ENCODE measurements at places on chromosomes 7 and 10. TPM values are rescaled to one million over a fixed set of nuclear protein-coding genes. Genes with fewer than 3 reads are reported as not detected.

DNA sequence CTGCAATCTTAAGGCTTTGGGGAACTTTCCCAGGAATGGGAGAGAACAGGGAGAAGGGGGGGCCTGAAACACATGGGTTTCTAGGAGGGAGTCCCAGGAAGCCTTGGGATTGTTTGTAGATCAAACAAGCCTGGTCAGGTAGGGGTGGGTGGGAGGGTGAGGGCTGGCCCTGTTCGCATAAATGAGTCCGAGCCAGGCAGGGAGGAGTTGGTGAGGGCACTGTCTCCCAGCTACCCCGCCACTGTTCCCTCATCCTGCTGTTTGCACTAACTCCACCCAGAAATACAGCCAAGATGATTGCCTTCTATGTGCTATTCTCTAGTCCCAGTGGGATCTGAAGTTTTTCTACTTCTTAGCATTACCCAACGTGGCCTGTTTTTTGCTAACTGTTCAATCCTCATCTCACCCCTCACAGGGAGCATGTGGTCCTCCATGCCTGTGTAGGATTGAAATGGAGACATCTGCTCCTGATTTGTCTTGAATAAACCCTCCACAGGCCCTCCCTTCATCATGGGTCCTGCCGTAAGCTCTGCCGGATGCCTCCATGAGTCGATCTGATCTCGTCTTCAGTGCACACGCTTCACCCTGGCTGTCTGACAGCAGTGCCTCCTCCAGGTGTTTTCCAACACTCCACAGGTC, 257.0 kb downstream of the COBL start:
- DNase-seq, result no peak

- DNase-seq, result no peak
These were observed 5.8 kb downstream of the KIAA1217 start for GRCh38 chr10:24214762-24215161.

GRCh38 chr7:2527505-2528467, 8.2 kb downstream of the LFNG start:
- peak; percentile 74 for DNase-seq

GRCh38 chr10:75405598-75406461, 4.3 kb upstream of the ZNF503 start:
- no peak for DNase-seq

- DNase-seq, result no peak
These were observed 114.0 kb downstream of the CALN1 start for GRCh38 chr7:72298091-72298490.

DNA sequence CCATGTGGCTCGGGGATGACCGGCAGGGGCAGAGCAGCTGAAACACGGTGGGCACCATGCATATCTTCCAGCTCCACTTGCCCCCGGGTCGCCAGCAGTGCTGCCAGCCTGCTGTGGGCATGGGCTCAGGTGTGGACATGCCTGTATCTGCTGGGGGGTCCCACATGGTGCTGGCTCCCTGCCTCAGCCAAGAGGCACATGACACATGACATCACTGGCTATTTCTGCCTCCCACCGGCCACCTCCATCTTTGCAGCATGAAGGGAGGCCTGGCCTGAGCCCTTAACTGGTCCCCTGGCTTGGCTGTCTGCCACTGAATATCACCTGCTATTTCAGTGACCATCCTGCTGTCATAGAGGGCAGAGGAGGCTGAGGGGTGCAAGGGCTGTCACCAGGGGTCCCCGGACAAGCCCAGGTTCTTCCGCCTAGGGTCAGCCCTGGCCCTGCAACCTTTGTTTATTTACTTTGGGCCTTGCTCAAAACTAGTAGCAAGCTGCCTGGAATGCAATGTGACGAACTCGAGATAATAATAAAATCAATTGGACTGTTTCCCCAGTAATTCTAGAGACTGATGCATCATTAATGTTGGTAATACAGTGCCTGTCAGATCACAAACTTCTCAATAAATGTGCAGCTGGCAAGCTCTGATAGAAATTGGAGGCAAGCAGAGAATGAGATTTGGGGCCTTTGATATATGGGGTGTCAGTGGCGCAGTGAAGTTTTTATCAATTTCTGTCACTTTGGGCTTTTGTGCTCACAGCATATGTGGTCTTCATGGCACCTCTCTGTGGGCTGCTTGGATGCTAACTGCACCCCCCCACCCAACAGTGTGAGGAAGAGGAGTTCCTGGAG, 28.5 kb downstream of the ZMIZ1 start:
- no peak for DNase-seq

GRCh38 chr10:17041626-17042520, 87.7 kb downstream of the CUBN start:
- no peak for DNase-seq

DNA sequence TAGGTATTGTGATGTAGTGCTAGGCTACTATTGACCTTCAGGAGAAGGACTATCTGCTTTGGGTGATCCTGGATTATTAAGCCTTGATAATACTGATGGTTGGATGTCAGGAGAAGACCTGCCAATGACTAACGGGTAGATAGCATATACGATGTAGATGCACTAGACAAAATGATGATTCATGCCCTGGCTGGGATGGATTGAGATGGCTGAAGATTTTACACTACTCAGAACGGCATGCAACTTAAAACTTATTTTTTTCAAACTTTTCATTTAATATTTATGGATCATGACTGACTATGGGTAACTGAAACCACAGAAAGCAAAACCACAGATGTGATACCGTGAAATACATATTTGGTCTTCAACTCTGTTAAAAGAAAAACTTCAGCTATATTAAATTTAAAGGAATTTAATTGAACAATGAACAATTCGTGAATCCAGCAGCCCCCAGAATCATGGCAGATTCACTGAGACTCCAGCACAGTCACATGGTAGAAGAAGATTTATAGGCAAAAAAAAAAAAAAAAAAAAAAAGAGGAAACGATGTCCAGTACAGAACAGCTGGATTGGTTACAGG, 124.6 kb upstream of the CDK13 start:
- no peak for DNase-seq

- DNase-seq, result no peak
These were observed 554.2 kb downstream of the TCERG1L start for GRCh38 chr10:130757271-130757670.

GRCh38 chr7:95304990-95305389, 19.3 kb downstream of the PON1 start:
- no peak for DNase-seq

ITIH2 gene
- 1.2 TPM for polyA plus RNA-seq

- no peak for DNase-seq
These were observed 58.5 kb upstream of the SLC35B4 start for GRCh38 chr7:134375206-134375605.

DNA sequence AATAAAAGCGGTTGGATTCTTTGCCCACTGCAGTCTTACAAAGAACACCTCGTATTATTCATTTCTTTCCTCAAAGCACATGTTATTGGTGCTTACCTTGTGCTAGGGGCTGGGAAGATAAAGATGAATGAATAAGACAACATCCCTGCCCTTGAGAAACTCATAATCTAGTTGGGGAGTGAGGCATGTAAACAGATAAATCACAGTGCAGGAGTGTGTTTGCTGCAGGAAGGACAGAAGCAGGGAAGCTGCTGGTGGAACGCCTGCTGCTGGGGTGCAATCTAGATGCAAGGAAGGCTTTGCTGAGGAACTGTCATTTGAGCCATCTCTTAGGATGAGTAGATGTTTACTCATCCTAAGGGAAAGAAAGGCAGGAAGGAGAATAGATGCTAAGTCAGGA, 135.6 kb downstream of the TMEM178B start:
- no peak for DNase-seq

CLIP2 gene
- 5.8 TPM for polyA plus RNA-seq

- no peak for DNase-seq
These were observed 220.5 kb downstream of the LHFPL3 start for GRCh38 chr7:104548861-104549260.

GAD2 gene
- not detected for polyA plus RNA-seq

GRCh38 chr7:114343949-114344708, 70.5 kb upstream of the FOXP2 start:
- no peak for DNase-seq

CYP26C1 gene
- 0.09 TPM for polyA plus RNA-seq

DNA sequence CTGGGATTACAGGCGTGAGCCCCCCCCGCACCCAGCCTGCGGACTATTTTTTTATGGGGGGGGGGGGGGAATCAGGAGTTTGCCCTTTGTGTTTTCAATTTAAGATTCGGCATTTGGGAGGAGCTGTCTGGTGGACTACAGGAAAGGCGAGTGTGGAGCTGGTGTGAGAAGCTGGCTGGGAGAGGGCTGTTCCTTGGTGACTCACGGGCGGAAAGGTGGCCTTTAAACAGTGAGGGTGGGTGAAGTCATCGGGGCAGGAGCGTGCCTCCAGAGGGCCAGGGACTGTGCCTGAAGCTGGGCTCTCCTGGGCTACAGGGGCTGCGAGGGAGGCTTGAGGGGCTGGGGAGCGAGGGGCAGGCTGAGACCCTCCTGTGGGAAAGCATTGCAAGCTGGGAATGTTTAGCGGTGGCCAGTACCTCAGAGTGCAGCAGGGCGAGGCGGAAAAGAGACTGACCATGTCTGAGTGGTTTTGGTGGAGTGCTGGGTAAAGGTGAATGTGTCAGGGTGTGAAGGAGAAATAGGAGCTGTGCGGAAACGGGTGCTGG, 39.7 kb upstream of the ZNF32 start:
- no peak for DNase-seq

DNA sequence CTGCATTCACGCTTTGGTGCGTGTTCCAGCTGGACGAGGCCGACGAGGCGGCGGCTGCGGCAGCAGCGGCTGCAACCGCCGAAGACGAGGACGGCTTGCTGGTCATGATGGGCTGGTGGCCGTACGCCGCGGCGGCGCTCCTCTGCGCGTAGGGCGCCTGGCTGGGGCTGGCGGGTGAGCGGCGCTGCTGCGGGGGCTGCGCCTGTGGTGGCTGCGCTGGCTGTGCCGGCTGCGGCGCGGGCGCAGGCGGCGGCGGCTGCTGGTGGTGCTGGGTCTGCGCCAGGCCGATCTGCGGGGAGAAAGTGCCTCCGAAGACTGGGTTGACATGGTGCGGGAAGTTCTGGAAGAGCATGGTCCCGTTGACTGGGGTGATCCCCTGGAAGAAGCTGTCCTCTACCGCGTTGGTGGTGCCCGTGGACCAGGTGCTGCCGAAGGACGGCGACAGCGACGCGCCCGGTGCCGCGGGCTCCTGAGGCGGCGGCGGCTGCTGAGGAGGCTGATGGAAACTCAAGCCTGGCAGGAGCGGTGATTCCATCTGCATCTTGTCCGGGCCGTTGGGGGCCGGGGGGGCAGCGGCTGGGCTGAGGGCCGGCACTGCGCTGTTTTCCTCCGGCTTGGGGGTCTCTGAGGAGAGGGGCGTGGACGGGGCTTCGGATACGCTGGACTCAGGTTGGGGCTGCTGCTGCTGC, 51.1 kb downstream of the CPEB3 start:
- peak; percentile 73 for DNase-seq

DNA sequence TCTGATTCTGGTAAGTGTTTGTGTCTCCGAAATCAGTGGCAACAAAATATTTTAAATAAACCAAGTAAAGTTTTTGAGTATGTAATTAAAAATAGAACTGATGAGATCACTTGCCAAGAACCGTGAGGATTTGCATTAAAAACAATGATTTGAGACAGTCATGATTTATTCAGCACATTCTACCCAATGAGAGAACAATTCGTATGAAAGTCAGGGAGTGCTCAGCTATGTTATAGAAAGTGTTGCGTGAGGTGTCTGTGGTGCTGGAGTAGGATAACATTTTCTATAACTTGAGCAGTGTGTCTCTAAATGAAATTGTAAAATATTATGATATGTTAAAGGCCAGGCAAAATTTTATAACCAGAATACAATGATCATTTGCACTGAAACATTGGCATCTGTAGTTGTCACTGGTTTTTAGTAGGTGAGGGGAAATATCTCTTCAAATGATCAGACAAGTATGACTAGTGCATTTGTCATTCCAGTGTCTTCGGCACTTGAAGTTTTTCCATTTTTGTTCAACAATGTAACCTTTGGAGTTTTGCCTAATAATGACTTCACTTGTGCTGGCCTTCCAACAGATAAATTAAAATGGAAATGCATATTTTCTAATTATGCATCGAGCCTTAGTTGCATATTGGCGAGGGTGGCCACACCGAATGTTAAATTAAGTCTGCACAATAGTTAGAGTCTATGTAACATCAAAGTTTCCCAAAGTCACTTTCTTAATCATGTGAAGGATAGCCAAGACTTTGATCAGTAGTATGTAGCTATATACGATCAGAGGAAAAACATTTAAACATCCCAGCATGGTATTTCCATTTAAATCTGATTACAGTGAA, 335.9 kb downstream of the GFRA1 start:
- DNase-seq, result no peak

GRCh38 chr10:21213381-21213780, 312.1 kb downstream of the SKIDA1 start:
- DNase-seq, result no peak

CALU gene
- 32.9 TPM for polyA plus RNA-seq

CCSER2 gene
- polyA plus RNA-seq, result 12.6 TPM

OR6V1 gene
- not detected for polyA plus RNA-seq

DNA sequence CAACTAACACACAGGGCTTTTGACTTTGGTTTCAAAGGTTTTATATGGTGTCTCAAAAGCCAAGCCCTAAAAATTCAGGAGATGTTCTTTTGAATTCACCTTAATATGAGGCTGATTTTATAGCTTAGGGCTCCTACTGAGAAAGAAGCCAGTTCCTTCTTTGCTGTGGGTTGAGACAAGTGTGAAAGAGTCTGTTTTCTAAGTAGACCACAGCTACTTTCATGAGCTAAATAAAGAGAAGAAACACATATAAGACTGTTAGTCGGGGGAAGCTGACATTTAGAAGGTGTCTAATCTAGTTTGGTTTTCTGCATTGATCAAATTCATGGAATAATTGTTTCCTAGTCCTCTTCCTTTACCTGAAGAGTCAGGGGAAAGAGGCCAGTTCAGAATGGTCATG, 332.1 kb upstream of the CELF2 start:
- no peak for DNase-seq

PDZD7 gene
- 1.9 TPM for polyA plus RNA-seq

FAM24B gene
- 26.7 TPM for polyA plus RNA-seq

STN1 gene
- 29.4 TPM for polyA plus RNA-seq

DNA sequence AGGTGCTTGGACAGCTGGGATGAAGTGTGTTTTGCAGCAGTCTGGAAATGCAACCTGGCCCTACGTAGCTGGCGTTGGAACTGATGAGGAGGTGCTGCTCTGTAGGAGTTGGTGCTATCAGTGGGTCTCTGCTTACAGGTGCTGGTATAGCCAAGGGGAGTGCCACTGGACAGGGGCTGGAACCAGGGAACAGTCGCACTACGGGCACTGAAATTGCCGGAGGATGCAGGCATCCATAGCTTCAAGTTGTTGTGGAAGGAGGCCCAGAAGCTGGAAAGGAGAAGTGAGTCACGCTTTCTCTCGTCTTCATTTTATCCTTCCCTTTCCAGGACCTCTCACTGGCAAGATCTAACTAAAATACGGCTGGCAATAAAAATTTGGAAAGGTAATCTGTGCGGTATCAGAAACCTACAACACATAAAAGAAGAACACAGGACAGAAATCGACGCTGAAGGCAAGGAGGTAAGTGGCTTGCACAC, 25.8 kb downstream of the MACC1 start:
- DNase-seq, result no peak

FXYD4 gene
- 392 TPM for polyA plus RNA-seq

GRCh38 chr10:85045046-85045445, 716.7 kb downstream of the CCSER2 start:
- no peak for DNase-seq

GRCh38 chr10:11177926-11178471, 160.3 kb downstream of the CELF2 start:
- no peak for DNase-seq

All from kidney (tissue), 22 donors.